ENCODE measurements at places on chromosomes 7 and 10. TPM values are rescaled to one million over a fixed set of nuclear protein-coding genes. Genes with fewer than 3 reads are reported as not detected.

The CNPY1 gene
- total RNA-seq = not detected

The CELF2 gene
- 139 TPM for total RNA-seq

- no peak for DNase-seq
- no peaks in the 10 kb centered on the region for H3K36me3 ChIP-seq
- H3K4me3 ChIP-seq = no peak overlapping the region
- H3K27ac ChIP-seq = no peak overlapping the region
- H3K4me1 ChIP-seq = peaks cover 10% of the 10 kb centered on the region
Observed at GRCh38 chr10:88256013-88256680, 327.0 kb downstream of the RNLS start.

- H3K27me3 ChIP-seq = no peaks in the 10 kb centered on the region
- DNase-seq = no peak
- H3K4me1 ChIP-seq = no peaks in the 10 kb centered on the region
- no peak overlapping the region for H3K4me3 ChIP-seq
Observed at GRCh38 chr7:136353287-136353686, 376.1 kb upstream of the MTPN start.

DNA sequence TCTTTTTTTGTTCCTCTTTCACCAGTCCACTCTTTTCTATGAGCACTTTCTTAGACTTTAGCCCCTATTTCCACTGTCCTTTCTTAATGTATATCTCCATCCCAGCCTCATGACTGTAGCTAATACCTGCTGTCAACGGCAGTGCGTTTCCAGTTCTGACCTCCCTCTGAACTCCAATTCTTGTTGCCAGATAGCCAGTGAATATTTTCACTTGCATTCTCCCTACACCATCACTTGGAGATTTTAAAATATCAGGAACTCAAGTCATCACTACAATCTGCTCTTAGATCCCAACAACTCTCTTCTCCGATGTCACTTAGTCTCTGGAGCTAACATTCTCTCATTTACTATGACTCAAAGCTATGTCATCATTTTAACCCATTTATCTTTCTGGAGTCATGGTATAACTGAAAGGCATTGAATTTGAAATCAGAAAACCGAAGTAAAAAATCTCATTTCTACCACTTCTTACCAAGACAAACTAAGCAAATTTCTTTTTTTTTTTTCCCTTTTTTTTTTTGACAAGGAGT is 5.1 kb upstream of the SLC16A12 start:
- no peaks in the 10 kb centered on the region for H3K4me1 ChIP-seq
- no peak overlapping the region for H3K27ac ChIP-seq
- H3K36me3 ChIP-seq = no peaks in the 10 kb centered on the region
- no peak overlapping the region for H3K4me3 ChIP-seq
